AG20443 (cell line): ENCODE measurements at places on chromosomes 3 and 15.

GRCh38 chr15:34470091-34470490, 32.5 kb upstream of the GOLGA8A start:
- DNase-seq, result no peak

- no peak for DNase-seq
These were observed 61.7 kb upstream of the PTX3 start for GRCh38 chr3:157374933-157375332.

- no peak for DNase-seq
These were observed 66.2 kb upstream of the TSC22D2 start for GRCh38 chr3:150341891-150342290.

GRCh38 chr3:123807820-123808219, 76.3 kb downstream of the MYLK start:
- DNase-seq, result no peak

DNA sequence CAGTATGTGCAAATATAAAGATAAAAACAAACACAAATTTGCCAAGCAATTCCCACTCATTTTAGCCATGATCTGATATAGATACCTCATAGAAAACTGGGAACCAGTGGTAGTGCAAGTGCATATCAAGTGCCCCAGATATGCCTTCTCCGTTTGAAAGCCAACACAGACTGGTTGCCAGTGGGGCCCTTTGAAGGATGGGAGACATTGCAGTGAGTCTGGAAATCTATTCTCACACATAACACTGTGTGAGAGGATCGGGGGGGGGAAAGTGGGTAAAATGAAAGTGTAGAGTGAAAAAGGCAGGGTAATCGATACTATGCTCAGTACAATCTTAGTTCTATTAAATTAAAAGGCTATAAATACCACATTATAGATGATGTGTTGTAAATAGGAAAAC, 83.0 kb downstream of the CBLB start:
- DNase-seq, result no peak

GRCh38 chr3:173913397-173913796, 515.9 kb downstream of the NLGN1 start:
- peak; percentile 53 for DNase-seq

GRCh38 chr3:77456906-77457305, 417.0 kb downstream of the ROBO2 start:
- DNase-seq, result no peak

DNA sequence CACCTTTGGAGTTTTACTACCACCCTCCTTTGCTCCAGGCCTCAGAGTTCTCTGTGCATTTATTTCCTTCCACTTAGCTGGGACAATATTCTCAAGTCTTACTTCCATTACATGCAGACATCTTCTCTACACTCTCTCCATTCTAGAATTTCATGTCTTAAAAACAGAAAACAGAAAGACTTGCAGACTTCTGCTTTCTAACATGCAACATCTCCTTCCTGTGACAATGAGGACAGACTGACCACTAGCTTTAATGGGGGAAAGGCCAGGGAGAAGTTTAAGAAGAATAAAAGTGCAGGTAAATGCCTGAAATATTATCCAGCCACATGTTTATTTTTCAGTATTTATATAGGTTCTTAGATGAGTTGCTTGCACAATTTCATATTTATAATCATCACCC, 17.1 kb upstream of the CSTA start:
- no peak for DNase-seq

GRCh38 chr15:57708047-57708446, 1.5 kb downstream of the POLR2M start:
- no peak for DNase-seq

DNA sequence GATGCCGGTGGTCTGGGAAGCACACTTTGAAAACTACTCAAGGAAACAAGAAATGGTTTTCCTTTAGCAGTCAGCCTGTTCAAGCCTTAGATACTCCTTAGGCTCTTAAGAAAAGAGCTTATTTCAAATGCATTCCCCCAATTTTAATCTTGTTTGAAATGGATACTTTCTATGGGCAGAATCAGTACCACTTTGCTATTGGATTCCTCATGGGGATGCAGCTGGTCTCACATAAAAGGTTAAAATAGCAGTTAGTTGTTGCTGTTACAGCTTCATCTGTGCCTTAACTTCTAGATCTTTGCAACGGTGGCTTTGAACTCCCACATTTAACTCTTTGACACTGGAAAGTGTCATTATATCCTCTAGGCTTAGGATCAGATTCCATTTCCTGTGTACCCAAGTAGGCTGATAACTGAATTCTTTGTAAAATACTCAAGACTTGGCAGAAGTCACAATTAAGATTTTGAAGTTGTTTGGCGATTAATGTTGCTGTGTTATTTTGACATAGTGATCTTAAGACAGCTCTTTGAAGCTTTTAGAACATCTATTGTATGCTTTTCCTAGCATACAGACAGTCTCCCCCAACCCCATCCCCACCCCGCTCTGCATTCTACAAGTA, 2.2 kb downstream of the THBS1 start:
- DNase-seq, result no peak

GRCh38 chr15:43828061-43828657, 1.4 kb downstream of the WDR76 start:
- peak; percentile 27 for DNase-seq

DNA sequence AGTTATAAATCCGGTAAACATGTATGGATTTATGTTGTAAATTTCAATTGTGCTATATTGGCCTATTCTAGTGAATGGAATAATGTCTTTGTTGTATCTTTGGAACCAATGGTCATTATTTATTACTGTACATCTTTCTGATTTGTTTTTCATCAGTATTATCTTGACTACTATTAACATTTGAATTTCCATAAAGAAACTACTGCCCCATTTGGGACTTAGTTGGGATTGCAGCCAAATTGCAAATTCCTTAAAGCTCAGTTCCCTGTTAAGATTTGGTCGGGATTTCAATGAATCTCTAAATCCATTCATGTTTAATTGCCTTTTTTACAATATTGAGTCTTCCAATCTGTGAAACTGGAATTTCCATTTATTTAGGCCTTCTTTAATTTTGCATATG, 822.4 kb upstream of the CADM2 start:
- DNase-seq, result no peak

DNA sequence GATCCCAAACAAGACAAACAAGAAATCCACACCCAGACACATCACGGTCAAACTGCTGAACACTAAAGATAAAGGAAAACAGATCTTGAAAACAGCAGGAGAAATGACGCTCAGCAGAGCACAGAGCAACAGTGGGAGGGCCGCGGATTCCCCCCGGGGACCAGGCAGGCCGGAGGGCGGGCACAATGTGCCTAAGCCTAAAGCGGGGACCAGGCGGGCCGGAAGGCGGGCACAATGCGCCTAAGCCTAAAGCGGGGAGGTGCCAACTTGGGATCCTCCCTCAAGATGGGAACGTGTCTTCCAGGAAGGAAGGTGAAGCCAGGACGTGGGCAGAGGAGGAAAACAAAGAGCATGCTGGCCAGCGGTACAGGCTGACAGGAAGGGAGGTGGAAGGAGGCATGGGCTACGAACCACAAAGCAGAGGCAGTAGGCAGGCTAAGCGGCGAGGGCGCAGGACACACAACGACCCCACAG, 31.1 kb downstream of the CYFIP1 start:
- peak; percentile 84 for DNase-seq

- DNase-seq, result no peak
These were observed 30.8 kb downstream of the TPRG1 start for GRCh38 chr3:189202583-189202982.

DNA sequence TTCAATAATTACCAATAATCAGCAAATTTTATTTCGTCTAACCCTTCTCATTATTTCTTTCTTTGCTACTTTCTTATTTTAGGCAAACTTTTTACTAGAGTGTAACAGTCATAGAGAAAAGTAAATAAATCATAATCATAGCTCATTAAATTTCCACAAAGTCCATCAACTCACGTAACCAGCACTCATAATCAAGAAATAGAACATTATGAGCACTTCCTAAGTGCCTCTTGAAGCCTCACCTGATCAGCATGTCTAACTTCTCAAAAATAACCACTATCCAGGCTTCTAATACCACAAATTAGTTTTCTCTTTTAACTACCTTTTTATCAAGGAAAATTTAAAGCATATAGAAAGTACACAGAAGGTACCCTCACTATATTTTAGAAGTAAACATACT, 38.4 kb upstream of the SLC12A8 start:
- no peak for DNase-seq

GRCh38 chr15:75720787-75721479, 8.3 kb upstream of the CSPG4 start:
- DNase-seq, result no peak

GRCh38 chr3:25381083-25381482, 47.0 kb upstream of the RARB start:
- DNase-seq, result no peak

DNA sequence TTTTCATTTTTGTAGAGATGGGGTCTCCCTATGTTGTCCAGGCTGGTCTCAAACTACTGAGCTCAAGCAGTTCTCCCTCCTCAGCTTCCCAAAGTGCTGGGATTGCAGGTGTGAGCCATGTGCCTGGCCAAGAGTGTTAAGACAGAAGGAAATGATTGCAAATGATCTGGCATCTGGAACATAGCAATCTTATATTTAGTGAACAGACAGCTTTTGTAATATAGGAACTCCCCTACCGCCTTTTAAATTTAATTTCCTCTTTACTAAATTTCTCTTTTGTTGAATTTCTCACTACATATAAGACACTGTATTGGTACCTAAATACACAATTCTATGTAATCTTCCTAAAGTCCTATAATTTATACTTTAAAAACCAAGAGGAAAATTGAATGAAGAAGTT, 13.1 kb downstream of the ANO10 start:
- DNase-seq, result no peak
